ENCODE measurements at places on chromosomes 6 and 20.

DNA sequence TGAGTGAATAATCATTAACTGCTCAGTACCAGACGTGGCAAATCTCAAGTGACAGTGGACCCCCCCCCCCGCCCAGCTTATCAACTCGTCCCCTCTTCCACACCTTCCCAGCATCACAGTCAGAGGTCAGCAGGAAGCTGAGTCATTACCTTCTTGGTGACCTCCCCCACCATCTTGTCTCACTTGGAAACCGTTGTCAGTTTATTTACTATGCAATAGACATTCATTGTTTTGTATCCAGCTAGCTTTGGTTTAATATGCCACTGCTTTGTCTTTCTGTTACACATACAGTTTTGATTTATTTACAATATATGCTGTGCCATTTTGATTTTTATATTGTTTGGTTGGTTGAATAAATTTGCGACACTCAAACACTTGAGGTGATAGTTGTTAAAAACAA lies 158.1 kb downstream of the QKI start:
- no peak for DNase-seq

DNA sequence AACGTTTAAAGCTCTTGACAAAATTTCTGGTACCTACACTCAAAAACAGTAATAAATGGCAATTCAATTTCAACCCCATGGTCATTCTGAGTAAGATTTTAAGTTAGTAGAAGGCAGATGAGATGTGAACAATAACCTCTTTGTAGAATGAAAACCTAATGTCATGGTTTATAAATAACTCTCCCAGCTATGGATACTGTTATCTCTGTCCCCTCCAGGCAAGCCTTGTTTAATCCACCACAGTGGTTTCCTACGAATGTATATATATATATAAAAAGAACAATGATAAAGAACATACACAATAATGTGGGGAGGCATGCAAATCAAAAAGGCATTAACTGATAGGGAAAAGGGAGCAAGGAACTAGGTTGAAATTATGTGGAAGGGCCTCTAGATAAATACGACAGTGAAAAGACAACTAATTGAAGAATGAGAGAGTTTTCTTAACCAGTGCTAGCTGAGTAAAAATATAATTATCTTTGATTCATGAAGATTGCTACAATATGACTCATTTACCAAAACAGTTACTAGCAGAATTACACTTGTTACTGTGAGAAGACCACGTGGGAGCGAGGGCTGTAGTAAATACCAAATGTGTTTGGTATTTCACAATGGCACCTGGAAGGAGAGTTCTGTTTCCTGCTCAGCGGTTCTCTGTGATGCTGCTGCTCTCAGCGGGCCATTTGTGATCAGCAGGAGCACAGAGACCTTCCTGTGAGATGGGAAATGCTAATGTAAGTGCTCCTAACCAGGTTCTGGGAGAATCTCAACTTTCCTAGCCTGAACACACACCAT lies 173.7 kb downstream of the MBOAT1 start:
- DNase-seq: no peak

GRCh38 chr6:92593201-92593600 lies 826.2 kb downstream of the EPHA7 start:
- DNase-seq: no peak

- no peak for DNase-seq
These were observed 40.2 kb downstream of the PPP1R3G start for GRCh38 chr6:5125152-5126006.

- no peak for DNase-seq
These were observed 226.1 kb upstream of the CEP162 start for GRCh38 chr6:84453499-84453898.

DNA sequence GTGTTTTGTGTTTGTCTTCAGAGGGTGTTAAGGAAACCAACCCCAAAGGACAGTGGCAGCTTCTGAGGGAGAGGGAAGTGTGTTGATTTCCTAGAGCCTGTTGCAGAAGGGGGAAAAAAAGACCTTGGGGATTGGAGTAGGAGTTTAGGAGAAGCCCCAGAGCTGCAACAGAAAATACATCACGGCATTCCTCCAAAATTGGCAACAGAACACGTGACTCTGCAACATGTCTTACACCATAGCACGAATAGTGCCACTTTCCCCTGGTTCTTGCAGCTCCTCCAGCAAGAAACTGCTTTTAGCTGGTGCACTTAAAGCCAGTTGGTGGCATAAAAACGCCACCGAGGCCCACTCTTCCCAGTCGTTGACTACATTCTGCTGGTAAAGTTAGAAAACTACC lies 473.0 kb downstream of the CD83 start:
- DNase-seq: peak; percentile 67
